PC-3 (cell line): ENCODE measurements at places on chromosomes 3 and 15.
A peak's percentile ranks its signal among the peaks of the same experiment; 100 is the strongest.

GRCh38 chr3:133535971-133536881 lies 37.3 kb upstream of the CDV3 start:
- DNase-seq = peak; percentile 85

- DNase-seq = no peak
Observed at GRCh38 chr3:42846685-42847522, 28.8 kb downstream of the CYP8B1 start.

DNA sequence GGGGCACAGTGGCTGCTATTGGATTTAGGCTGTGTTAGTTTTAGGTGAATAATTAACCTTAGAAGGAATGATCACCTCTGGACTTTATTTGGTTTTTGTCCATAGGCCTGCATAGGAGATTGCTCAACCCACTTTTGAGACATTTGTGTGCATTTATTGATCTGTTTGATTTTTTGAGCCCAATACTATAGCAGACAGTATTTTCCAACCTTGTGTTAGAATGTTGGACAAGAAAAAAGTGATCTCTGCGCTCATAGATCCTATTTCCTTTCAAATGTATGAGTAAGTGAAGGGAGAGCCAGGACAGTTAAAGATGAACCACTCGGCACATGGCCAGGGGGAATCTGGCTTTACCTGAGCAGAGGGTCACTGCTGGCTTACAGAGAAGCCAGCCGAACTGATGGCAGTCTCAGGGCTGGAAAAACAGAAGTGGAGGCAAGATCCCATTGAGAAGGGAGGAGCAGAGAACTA lies 8.8 kb upstream of the TOPBP1 start:
- DNase-seq = no peak

- DNase-seq = peak; percentile 46
Observed at GRCh38 chr3:149085828-149086231, 503 bp downstream of the HLTF start.

DNA sequence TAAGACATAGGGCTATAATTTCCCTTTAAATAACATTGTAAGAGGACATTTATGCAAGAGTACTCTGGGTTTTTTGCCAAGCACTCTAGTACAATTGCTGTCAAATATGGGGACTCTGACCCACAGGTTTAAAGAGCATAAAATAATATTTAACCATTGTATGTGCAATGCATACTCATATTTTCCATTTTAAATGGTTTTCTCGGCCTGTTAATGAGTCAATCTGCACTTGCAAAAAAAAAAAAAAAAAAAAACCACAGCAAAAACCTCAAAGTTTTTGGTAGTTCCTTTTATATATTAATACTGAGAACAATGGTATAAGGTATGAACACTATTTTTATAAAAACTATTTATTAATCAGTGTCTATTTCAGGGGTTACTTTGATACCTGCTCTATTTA lies 304.0 kb upstream of the CBLB start:
- no peak for DNase-seq

GRCh38 chr3:69108811-69109210 lies 13.6 kb downstream of the LMOD3 start:
- no peak for DNase-seq

DNA sequence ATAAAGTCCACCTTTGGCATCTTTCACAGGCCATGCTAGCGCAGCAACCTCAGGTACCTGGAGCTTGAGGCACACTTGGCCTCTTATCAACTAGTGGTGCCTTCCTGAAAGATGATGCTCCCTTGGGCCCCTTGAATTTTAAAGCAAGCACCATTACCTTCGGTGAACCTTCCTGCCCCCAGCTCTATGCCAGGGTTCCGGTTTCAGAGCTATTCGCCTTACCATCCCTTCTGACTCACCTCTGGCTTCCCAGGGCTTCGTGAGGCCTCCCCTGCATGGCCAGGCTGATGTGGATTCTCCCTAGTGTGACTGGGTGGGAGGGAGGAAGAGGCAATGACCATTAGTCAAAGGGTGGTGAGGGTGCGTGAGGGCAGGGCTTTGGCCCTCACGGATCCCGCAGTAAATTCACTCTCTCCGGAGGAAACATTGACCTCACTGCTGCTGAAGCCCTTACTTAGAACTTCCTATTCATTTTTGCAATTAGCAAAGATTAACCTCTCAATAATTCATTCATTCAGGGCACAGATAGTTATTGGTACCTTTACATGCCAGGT lies 16.3 kb downstream of the BHLHE40 start:
- peak; percentile 86 for DNase-seq
